ENCODE measurements at places on chromosomes 1 and 21.
A peak's percentile ranks its signal among the peaks of the same experiment; 100 is the strongest.

GRCh38 chr1:44380666-44381177 lies 24.3 kb upstream of the RNF220 start:
- DNase-seq, result no peak

GRCh38 chr1:181263444-181263843 lies 174.9 kb downstream of the IER5 start:
- no peak for DNase-seq

DNA sequence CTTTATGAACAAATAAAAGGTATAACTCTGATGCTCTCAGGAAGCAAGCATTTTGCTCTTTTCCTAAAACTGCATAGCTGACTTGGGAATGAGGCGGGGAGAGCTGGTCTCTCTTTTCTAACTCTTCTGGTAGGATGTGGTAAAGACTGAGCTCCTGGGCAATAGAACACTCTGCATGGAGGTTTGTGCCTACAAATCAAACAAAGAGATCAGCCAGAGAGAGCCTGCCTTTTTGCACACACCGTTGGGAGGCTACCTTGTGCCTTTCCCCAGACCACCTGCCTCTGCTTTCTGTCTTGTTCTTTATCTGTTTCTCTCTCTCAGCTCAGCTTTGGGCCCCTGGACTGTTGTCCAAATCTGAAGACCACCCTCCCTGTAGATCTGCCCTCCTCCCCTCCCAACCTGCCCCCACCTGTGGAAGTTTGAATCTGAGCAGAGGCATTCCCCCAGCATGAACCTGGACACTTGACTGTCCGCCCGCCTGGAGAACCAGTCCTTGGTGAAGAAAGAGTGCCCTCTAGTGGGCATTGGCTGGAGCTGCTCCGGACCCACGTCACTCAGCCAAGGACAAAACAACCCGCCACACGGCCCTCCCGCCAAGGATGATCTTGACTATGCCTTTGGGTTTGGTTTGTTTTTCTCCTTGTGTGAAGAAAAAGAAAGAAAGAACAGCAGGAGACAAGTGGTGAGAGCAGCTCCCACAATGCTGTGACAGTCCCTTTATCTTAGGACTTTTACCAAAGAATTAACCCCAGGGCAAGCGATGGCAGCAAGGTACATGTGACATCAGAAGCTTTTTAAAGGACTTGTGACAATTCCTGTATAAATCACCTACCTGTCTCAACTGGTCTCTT lies 228.2 kb downstream of the PBX1 start:
- peak; percentile 80 for DNase-seq

DNA sequence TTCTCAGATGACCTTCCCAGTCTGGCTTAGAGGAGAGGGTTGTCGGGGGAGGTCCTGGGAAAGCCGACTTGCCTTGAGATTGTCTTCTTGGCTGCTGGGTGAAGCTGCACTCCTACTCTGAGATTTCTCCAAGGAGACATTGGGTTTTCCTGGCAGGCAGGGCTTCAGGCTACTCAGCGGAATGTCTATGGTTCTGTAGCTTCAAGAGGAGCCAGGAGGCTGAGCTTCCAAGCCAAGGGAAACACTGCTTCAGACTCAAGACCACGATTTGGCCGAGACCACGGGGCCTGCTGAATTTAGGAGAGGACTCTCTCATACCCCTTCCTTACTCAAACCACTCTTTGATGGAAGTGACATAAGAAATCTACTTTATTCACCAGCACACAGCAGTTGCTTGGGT lies 67.8 kb downstream of the NTMT2 start:
- no peak for DNase-seq

All from HAP-1 (cell line).